ENCODE measurements at places on chromosomes 3 and 15.

GRCh38 chr3:192514081-192514753 lies 213.1 kb downstream of the FGF12 start:
- no peak for DNase-seq

DNA sequence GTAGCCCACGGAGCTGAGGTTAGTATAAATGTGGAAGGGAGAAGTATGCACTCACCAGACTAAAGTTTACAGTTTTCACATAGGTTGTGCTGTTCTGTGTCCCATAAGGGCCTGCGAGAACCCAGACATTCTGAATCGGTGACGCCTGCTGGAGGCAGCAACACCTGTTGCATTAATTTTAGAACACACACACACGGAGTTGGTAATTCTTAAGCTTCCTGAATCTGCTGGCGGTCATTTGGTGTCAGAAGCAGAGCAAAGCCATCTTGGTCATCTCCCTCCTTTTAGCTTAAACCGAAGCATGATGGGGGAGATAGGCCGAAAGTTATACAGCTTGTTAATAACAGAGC lies 41.1 kb upstream of the AP3B2 start:
- DNase-seq: no peak

GRCh38 chr3:20552605-20553275 lies 366.7 kb upstream of the SGO1 start:
- no peak for DNase-seq

GRCh38 chr15:97683831-97684230 lies 276.7 kb upstream of the ARRDC4 start:
- no peak for DNase-seq

GRCh38 chr3:68056556-68056955 lies 402.1 kb upstream of the SUCLG2 start:
- DNase-seq: no peak

DNA sequence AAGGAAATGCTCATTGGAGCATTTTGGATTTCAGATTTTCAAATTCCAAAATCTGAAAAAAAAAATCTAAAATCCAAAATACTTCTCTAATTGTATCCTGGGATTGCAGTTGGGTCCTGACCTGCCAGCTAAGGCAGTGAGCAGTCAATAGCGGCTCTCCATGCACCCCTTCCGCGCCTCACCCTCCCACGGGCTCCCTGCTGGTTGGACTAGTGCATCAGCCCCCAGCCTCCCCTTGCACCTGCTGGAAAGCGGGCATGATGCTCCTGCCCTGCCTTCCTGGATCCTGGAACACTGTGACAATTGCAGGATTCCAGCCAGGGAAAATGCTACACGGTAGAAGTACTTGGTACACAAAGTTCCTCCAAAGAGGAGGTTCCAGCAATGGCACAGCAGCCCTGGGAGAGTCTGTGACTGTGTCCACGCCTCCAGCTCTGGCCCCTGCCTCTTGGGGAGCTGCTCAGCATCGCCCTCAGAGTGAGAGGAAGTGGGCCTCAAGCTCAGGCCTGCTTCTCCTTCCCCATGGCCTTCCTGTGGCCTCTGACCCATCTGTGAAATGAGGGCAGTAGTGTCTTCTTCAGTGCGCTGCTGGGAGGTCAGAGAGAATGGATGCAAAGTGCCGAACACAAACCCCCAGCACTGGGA lies 39.5 kb upstream of the CHRNB4 start:
- no peak for DNase-seq

GRCh38 chr3:128149650-128150049 lies 3.6 kb upstream of the EEFSEC start:
- no peak for DNase-seq

DNA sequence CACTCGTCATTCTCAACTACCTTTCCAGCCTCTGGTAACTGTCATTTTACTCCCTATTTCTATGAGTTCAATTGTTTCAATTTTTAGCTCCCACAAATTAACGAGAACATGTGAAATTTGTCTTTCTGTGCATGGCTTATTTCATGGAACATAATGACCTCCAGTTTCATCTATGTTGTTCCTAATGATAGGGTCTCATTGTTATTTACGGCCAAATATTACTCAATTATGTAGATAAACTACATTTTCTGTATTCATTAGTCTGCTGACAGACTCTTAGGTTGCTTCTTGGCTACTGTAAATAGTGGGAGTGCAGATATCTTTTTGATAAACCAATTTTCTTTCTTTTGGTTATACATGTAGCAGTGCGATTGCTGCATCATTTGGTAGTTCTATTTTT lies 374.9 kb upstream of the ROBO1 start:
- DNase-seq: no peak

DNA sequence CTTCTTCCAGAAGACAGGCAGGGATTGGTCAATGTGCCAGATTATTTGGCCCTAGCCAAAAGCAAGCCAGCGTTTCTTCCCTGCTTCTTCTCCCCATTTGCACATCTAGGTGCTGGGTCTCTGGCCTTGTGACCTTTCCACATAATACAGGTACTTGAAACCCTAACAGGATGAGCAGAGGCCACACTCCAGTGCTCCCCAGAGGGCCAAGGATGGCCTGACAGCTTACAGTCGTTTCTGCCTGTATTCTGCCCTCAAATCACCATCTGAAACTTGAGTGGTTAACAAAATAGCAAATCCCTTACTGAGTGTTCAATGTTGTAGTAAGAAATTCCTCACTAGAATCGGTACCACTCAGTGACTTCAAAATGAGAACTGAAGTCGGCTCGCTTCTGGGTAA lies 29.1 kb downstream of the MKRN2 start:
- DNase-seq: no peak

DNA sequence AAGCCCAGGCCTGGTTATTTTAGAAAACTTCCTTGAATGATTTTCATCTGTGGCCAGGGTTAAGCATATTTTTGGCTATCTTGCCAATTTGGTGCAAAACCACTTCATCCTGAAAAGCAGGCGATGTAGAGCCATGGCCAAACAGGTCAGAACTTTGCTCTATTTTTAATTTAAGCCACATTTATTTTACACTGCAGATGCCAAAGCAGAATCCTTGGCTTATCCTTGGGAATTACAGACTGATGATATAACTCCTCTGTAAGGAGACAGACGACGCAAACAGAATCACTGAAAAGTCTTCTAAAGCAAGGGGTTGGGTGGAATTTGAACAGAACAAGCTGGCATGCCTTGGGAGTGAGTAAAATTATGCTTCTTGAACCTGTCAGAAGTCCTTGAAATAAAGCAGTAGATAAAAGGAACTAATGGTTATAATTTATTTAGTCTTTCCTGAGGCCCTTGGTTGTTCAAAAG lies 121.9 kb downstream of the CHST2 start:
- no peak for DNase-seq

Data from CD4-positive, alpha-beta T cell treated with Interleukin-15 for 1 hour (primary cell).